ENCODE measurements at places on chromosomes 2 and 18.

GRCh38 chr18:41820784-41821183 is 134.2 kb upstream of the PIK3C3 start:
- no peaks in the 10 kb centered on the region for H3K27me3 ChIP-seq
- no peak overlapping the region for H3K27ac ChIP-seq
- no peak for DNase-seq

- no peaks in the 10 kb centered on the region for H3K4me1 ChIP-seq
- H3K27ac ChIP-seq, result no peak overlapping the region
- no peak overlapping the region for H3K4me3 ChIP-seq
These were observed 24.3 kb upstream of the MGAT5 start for GRCh38 chr2:134229540-134229939.

- no peaks in the 10 kb centered on the region for H3K27me3 ChIP-seq
- no peak overlapping the region for H3K27ac ChIP-seq
- H3K4me1 ChIP-seq, result no peaks in the 10 kb centered on the region
- no peaks in the 10 kb centered on the region for H3K36me3 ChIP-seq
These were observed 200.9 kb upstream of the RAB6C start for GRCh38 chr2:129778584-129778877.

GRCh38 chr2:149483004-149483605 is 104.5 kb downstream of the MMADHC start:
- no peak overlapping the region for H3K4me3 ChIP-seq
- H3K27me3 ChIP-seq, result no peaks in the 10 kb centered on the region
- H3K4me1 ChIP-seq, result no peaks in the 10 kb centered on the region
- H3K27ac ChIP-seq, result no peak overlapping the region
- no peak for DNase-seq

GRCh38 chr18:9115984-9116383 is 13.5 kb downstream of the NDUFV2 start:
- no peaks in the 10 kb centered on the region for H3K27me3 ChIP-seq
- no peak overlapping the region for H3K4me3 ChIP-seq
- no peak for DNase-seq
- H3K36me3 ChIP-seq, result peaks cover 19% of the 10 kb centered on the region
- no peaks in the 10 kb centered on the region for H3K4me1 ChIP-seq

GRCh38 chr18:59758106-59758505 is 60.9 kb upstream of the CCBE1 start:
- H3K27me3 ChIP-seq, result no peaks in the 10 kb centered on the region
- H3K4me1 ChIP-seq, result no peaks in the 10 kb centered on the region
- H3K36me3 ChIP-seq, result no peaks in the 10 kb centered on the region
- H3K4me3 ChIP-seq, result no peak overlapping the region
- H3K27ac ChIP-seq, result no peak overlapping the region

DNA sequence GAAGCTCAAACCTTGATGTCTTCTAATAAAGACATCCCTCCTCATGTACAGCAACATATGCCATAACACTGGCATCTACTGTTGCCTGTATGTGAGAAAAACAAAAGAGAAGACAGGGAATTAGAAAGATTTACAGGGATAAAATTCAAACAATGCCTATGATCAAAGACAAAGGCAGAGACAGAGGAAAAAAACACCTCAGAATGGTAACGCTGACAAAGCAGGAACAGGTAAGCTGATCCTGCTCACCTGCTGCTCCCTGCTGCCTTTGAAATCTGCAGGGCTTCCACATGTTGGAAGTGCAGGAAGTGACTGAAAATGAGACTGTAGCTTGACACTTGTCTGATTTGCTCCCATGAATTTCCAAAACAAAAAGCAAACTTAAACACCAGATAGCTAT is 90.2 kb upstream of the DNAJC10 start:
- no peak overlapping the region for H3K4me3 ChIP-seq
- H3K36me3 ChIP-seq, result no peaks in the 10 kb centered on the region
- H3K27ac ChIP-seq, result no peak overlapping the region
- H3K27me3 ChIP-seq, result no peaks in the 10 kb centered on the region
- peak; percentile 57 for DNase-seq
- H3K4me1 ChIP-seq, result peaks cover 7% of the 10 kb centered on the region

DNA sequence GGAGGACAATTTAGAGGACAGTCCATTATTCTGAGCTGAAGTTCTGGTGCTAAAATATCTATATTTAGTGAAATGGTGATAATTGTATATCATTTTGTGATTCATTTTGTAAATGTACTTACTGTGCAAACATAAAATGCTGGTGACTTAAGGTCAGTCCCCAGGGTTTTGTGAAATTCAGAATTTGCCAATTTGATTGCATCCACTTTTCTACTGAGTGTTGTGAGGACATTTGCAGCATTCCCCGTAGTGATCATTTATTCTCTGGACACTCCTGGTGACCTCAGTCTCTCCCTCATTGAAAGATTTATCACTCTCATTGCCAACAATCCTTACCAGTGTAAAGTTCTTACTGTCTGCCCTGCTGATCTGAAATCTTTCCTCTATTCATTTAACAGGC is 98.2 kb downstream of the SOCS6 start:
- H3K27ac ChIP-seq, result no peak overlapping the region
- no peaks in the 10 kb centered on the region for H3K27me3 ChIP-seq
- no peak for DNase-seq
- H3K36me3 ChIP-seq, result no peaks in the 10 kb centered on the region
- H3K4me1 ChIP-seq, result no peaks in the 10 kb centered on the region

- no peak overlapping the region for H3K4me3 ChIP-seq
- DNase-seq, result no peak
- H3K27ac ChIP-seq, result no peak overlapping the region
- no peaks in the 10 kb centered on the region for H3K36me3 ChIP-seq
- H3K27me3 ChIP-seq, result no peaks in the 10 kb centered on the region
These were observed 98.0 kb upstream of the CXCR4 start for GRCh38 chr2:136215908-136216472.

GRCh38 chr2:9824956-9825720 is 18.1 kb upstream of the TAF1B start:
- no peak overlapping the region for H3K4me3 ChIP-seq
- DNase-seq, result no peak
- no peaks in the 10 kb centered on the region for H3K36me3 ChIP-seq
- H3K4me1 ChIP-seq, result no peaks in the 10 kb centered on the region
- H3K27me3 ChIP-seq, result no peaks in the 10 kb centered on the region
- no peak overlapping the region for H3K27ac ChIP-seq

- no peaks in the 10 kb centered on the region for H3K27me3 ChIP-seq
- H3K27ac ChIP-seq, result no peak overlapping the region
- DNase-seq, result no peak
- no peaks in the 10 kb centered on the region for H3K4me1 ChIP-seq
- H3K4me3 ChIP-seq, result no peak overlapping the region
- H3K36me3 ChIP-seq, result no peaks in the 10 kb centered on the region
These were observed 4.5 kb upstream of the PUM2 start for GRCh38 chr2:20355131-20355530.

- peak; percentile 30 for DNase-seq
- H3K27ac ChIP-seq, result no peak overlapping the region
- H3K36me3 ChIP-seq, result peaks cover 11% of the 10 kb centered on the region
These were observed 36.2 kb upstream of the DNMT3A start for GRCh38 chr2:25377822-25378421.

GRCh38 chr2:121869873-121870272 is 114.4 kb downstream of the TSN start:
- H3K36me3 ChIP-seq, result no peaks in the 10 kb centered on the region
- no peak overlapping the region for H3K4me3 ChIP-seq
- H3K27ac ChIP-seq, result no peak overlapping the region
- no peak for DNase-seq

GRCh38 chr2:42809131-42809818 is 16.9 kb upstream of the HAAO start:
- H3K4me1 ChIP-seq, result no peaks in the 10 kb centered on the region
- no peak overlapping the region for H3K27ac ChIP-seq
- H3K27me3 ChIP-seq, result 0 out of 2 replicates have a peak, but pooled peaks cover 2% of the 10 kb centered on the region
- peaks cover 12% of the 10 kb centered on the region for H3K36me3 ChIP-seq
- DNase-seq, result no peak

- no peak for DNase-seq
- no peak overlapping the region for H3K27ac ChIP-seq
- no peaks in the 10 kb centered on the region for H3K36me3 ChIP-seq
- no peaks in the 10 kb centered on the region for H3K27me3 ChIP-seq
- H3K4me3 ChIP-seq, result no peak overlapping the region
These were observed 83.1 kb downstream of the FAM161A start for GRCh38 chr2:61770746-61771145.

- no peak for DNase-seq
- no peaks in the 10 kb centered on the region for H3K27me3 ChIP-seq
- H3K4me3 ChIP-seq, result no peak overlapping the region
These were observed 24.1 kb downstream of the MPP4 start for GRCh38 chr2:201674298-201674697.

GRCh38 chr18:61464551-61465142 is 131.4 kb downstream of the CDH20 start:
- H3K27me3 ChIP-seq, result no peaks in the 10 kb centered on the region
- no peak overlapping the region for H3K4me3 ChIP-seq
- H3K4me1 ChIP-seq, result no peaks in the 10 kb centered on the region

- no peak overlapping the region for H3K4me3 ChIP-seq
- no peaks in the 10 kb centered on the region for H3K4me1 ChIP-seq
- no peaks in the 10 kb centered on the region for H3K36me3 ChIP-seq
- H3K27me3 ChIP-seq, result no peaks in the 10 kb centered on the region
- H3K27ac ChIP-seq, result no peak overlapping the region
- DNase-seq, result no peak
These were observed 163.4 kb downstream of the UBE2E3 start for GRCh38 chr2:181143790-181144300.

DNA sequence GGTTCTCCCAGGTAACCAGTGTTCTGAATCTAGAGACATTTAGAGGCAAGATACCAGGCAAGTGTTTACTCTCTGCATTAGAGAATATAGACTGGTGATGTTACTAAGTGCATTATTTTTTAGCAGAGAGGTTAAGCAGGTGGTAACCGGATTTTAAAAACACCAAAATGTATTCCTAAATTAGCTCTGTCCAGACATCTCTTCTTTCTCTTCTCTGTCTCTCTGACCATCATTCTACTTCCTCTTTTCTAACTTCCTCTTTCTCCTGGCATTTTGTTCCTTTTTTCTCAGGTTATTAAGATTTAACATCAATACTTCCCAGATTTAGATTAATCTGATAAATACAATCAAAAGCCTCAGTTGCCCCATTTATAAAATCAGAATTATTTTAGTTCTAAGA is 31.7 kb upstream of the DYNC1I2 start:
- H3K36me3 ChIP-seq, result no peaks in the 10 kb centered on the region
- H3K4me3 ChIP-seq, result no peak overlapping the region
- no peak overlapping the region for H3K27ac ChIP-seq

DNA sequence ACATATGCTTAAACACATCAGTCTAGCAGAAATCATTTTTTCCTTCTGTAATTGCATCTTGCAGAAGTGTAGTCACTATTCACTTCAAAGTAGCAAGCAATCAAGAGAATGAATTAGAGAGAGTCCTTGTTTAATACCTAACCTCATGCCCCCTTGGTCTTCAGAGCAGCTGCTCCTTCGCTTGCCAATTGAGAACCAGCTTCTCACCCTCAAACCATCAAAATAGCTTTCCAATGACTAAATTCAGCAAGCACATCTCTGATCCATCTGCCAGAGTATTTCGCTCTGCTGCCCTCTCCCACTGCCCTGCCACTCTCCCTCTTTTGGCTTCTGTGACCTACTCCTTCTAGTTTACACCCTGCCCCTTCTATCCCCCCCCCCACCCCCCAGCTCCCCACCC is 120.7 kb upstream of the AGAP1 start:
- no peak overlapping the region for H3K4me3 ChIP-seq
- H3K36me3 ChIP-seq, result no peaks in the 10 kb centered on the region
- no peak overlapping the region for H3K27ac ChIP-seq

DNA sequence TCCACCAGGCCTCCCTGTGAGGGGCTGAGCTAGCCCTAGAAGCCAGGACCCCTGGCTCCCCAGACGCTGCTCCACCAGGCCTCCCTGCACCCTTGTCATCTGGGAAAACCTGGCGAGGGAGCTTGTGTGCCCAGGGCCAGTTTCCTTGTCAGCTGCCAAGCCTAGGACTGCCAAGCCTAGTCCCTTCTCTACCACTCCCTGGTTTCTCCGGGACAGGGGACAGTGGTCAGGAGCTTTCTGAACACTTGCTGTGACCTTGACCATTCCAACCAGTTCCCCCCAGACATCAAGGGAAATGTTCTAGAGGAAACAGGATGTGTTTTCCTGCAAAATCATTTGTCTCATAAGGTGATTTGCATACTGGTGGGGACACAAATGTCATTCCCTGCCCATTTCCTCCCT is 41.3 kb upstream of the MRPL33 start:
- H3K4me3 ChIP-seq, result no peak overlapping the region
- DNase-seq, result no peak
- H3K27me3 ChIP-seq, result no peaks in the 10 kb centered on the region

DNA sequence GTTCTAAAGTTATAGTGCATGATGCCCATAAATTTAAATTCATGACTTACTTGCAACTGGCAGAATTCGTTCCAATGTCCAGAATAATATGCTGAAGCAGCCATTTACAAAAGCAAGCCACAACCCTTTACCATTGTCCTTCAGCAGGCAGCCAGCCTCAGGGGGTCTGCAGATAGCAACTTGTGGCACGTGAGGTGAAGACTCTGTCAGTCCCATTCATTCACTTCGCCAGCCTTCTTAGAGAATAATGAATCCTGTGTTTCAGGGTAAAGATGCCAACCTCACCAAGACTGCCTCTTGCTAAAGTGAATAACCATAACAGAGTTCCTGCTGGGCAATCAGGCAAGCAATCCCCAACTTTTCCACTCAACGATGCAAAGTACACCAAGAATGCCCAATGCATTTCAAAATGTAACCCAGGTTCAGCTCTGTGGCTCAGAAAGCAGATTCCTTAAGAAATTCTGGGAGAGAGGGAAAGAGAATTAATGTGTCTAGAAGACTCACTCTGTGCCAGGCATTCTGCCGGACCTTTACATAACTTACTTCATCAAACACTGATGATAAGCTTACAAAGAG is 315.4 kb downstream of the NCKAP5 start:
- DNase-seq, result no peak
- no peak overlapping the region for H3K4me3 ChIP-seq
- H3K27me3 ChIP-seq, result no peaks in the 10 kb centered on the region

DNA sequence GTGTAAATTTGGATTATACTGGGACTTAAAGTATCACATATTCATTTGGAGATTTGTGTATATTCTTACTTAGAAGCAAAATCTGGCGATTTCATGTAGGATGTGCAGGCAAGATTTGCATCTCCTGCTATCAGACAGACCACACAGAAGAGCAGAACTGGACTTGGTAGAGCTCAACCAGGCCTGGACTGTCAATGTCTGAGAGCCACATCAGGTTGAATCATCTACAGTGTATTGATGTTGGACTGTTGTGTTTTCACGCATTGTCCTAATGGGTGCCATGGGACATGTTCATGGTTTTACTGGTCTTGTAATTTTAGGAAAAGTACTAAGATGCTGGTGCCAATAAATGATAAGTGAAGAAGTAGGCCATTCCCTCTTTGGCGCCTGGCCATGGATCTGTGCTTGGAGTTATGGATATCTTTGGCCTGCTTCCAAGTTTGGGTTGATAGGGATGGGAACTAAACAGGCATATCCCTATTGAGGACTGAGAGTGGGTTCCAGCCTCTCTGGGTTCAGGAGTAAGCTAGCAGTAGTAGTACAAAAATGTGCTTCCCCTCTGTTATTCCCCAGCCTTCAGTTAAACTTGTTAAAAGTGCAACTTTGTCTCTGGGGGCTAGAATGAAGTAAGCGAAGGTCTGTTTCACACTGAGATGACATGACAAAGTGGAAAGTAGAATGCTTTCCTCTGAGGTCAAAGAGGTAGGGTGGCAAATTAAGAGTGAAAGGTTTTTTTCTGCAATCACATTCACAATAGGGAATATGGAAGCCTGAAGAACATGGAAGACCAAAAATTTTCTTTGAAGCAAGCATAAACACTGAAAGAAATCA is 49.2 kb upstream of the NEMP2 start:
- no peak overlapping the region for H3K27ac ChIP-seq
- H3K27me3 ChIP-seq, result no peaks in the 10 kb centered on the region
- 0 out of 2 replicates have a peak, but pooled peaks cover 2% of the 10 kb centered on the region for H3K36me3 ChIP-seq
